ENCODE measurements at places on chromosomes 2 and 18.

GRCh38 chr18:2997846-2998564 is 14.9 kb downstream of the LPIN2 start:
- no peak for DNase-seq

- no peak for DNase-seq
These were observed 180.9 kb downstream of the ZBTB7C start for GRCh38 chr18:48228301-48228715.

GRCh38 chr2:118496870-118497611 is 350.4 kb downstream of the EN1 start:
- no peak for DNase-seq

GRCh38 chr2:212711856-212712255 is 173.3 kb upstream of the ERBB4 start:
- DNase-seq, result no peak

GRCh38 chr18:57084331-57085271 is 62.3 kb upstream of the BOD1L2 start:
- no peak for DNase-seq

Measured in NCI-H1694 (cell line).